ENCODE measurements at places on chromosomes 11 and 22.

DNA sequence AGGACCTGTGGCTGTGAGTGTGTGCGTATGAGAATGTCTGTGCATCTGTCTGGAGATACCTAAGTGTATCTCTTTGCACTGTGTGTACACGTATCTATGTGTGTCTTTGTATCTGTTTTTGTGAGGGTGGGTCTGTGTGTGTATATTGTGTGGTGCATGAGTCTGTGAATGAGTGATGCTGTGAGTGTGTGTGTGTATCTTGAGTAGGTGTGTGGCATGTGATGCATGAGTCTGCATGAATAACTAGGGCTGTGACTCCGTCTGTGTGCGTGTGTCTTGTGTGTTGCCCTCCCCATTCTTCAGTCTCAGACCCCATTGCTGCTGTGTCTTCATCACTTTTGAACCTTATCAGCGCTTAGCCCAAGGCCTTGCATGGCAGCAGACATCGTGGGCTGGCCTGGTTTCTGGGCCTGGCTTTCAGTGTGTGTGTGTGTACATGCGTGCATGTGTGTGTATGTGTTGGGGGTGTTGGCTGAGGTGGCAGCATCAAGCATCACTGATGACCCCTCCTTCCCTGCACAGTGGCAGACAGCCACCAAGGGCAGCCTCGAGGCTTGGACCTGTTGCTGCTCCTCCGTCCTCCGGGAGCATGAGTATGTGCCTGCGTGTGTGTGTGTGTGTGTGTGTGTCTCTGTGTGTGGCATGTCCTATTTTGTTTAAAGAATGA lies 1.4 kb downstream of the SGSM1 start:
- no peak for DNase-seq

DNA sequence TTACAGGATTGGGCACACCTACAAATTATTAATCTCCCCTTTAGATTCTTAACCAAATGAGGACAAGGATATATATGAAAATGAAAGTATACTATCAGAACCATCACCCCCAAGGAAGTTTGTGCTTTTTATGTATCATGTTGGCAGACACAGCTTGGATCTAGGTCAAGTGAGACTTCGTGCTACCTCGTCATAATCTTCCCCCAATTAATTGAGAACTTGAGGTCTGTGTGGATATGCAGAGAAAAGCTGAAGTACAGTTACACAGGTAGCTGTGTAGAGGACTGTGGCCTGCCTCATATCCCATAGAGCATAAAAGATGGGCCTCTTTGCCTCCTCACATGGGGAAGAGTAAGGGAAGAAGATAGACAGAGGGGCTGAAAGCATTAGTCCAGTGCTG lies 45.6 kb downstream of the DNHD1 start:
- no peak for DNase-seq

GRCh38 chr11:63001456-63001855 lies 14.2 kb downstream of the SLC22A8 start:
- no peak for DNase-seq

GRCh38 chr11:17719028-17719937 lies at the start of gene MYOD1:
TSS of gene MYOD1 (plus strand) at chr11:17719571. CDS start at chr11:17719783, 212 bp downstream.
- DNase-seq = no peak

DNA sequence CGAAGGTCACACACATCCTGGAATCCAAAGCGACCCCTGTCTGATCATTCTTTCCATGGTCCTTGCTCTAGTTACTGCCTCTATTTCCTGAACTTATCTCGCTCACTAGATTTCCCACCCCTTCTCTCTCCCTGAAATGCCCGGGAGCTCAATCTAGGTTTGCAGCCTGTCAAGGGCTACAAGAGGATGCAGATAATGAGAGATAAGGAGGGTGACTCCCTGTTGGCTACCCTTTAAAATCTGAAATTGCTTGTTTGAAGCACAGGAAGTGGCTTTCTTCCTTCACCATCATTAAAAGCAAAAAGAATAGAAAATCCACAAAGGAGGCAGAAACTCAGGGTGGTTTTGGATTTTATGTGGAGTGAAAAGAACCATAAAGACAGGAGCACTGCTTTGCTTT lies 13.0 kb upstream of the FLI1 start:
- no peak for DNase-seq

GRCh38 chr22:17397756-17398547 lies 28.7 kb downstream of the CECR2 start:
- DNase-seq = no peak

GRCh38 chr11:56705784-56706396 lies 7.0 kb downstream of the OR9G1 start:
- no peak for DNase-seq

DNA sequence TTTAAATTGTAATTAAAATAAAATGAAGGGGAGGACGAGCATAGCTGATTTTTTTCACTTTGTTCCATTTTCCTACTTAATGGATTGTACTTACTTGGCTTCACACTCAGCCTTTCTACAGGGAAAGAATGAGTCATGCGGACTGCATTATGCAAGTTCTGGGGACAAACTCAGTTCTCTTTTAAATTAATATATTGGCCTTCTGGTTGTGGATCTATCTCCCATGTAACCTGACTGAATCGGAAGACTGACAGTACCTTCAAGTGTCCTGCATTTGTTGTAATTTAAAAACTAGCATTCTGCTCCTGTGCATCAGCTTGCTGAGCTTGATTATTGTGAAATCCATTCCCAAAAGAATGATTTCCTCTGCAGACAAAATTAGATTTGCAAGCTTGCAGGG lies 12.2 kb downstream of the OR8D1 start:
- no peak for DNase-seq

DNA sequence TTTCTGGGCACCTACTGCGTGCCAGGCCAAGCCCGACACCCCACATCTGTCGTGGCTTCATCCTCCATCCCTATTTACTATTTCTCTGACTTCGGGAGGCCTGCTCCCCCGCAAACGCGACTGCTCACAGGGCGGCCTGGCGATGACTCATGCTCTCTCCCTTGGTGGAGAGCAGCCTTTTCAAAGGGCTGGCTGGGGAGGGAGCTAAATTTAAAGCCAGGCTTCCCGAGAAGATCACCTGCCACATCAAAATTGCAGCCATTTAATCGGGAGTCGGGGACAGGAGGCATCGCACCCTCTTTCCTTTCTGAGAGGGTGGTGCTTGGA lies 24.9 kb upstream of the SHISAL1 start:
- no peak for DNase-seq

DNA sequence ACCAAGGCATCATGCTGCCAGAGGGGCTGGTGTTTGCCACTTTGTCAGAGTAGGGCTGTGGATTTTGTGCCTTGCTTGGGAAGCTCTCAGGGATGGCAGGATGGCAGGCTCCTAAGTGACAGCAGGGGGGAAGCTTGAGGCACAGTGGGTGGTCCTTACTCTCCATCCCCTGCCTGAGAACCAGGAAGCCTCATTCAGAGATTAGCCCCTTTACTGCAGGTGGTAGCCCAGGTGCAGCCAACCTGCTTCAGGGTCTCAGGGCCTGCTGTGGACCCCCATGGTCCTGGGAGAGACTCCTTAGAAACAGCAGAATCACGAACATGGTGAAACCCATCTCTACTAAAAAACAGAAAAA lies 8.9 kb upstream of the ST3GAL4 start:
- no peak for DNase-seq

DNA sequence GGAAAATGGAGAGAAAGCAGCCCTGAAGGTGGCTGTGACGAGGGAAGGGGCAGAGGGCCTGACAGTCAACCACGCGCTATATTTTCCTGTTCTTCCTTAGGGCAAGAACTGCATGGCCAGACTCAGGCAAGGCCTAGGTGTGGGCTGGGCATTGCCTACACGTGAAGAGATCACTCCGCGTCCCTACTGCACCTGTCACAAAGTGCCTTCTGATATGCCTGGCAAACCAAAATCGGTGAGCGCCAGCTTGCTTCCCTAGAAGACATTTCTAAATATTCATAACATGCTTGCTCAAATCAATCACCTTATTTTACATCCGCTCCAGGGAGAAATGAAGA lies 6.3 kb downstream of the TMEM121B start:
- DNase-seq = no peak

DNA sequence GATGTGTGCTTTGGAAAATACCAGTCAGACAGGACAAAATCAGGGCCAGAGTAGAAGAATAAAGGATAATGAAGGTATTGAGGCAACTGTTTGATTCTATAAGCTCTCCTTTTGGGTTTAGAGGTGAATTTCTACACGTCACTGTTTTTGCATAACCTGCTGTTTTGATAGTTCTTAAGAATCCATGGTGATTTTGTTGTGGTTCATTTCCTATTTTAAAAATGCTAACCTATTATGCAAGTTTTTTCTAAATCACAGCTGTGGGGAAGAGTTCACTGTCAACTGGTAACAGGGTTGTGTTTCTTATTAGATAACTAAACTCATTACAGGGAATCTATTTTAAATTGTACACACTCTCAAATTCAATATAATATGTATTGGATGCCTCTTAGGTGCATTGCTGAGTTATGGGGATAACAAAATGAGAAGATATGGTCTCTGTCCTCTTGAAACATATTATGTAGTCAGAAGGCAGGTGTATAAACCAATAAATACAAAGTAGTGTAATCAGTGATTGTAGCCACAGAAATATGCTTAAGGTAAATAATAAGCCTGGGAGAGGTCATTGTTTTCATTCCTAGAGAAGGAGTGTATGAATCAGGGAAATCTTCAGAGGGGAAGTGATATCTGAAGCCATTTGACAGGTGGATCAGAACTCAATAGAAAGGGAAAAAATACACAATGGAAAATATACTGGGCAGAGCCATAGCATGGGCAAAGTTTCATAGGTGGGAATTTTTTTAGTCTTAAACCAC lies 192.5 kb downstream of the FAT3 start:
- DNase-seq = no peak

DNA sequence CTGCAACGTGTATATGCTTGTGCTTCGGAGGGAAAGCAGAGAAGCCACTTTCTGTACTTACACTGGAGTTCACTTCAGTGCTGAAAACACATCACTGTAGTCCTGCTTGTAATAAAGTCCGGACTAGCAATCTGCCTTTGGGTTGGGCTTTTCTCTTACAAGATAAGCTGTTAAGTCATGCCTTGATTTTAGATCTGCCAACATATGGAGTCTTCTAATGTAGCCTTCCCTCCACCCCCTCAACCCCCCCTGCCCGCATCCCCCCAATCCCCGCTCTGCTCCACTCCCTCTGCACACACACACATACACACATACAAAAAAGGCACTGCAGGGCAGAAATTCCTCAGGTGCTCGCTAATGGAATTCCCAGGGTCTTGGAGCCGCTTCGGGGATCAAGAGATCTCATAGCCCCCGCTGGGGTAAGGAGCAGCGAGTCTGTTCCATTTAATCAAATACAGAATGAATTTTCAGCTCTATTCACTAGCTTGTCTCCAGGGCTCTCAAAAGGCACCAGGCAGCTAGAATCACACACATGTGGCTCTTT lies 3.4 kb downstream of the CDON start:
- DNase-seq = no peak

- DNase-seq = no peak
Measured at GRCh38 chr11:111012491-111012890, 233.0 kb upstream of the POU2AF2 start.

- no peak for DNase-seq
Measured at GRCh38 chr11:70490723-70491558, 92.6 kb downstream of the CTTN start.

GRCh38 chr22:46589871-46590271 lies 30.3 kb upstream of the GRAMD4 start:
- DNase-seq = no peak

DNA sequence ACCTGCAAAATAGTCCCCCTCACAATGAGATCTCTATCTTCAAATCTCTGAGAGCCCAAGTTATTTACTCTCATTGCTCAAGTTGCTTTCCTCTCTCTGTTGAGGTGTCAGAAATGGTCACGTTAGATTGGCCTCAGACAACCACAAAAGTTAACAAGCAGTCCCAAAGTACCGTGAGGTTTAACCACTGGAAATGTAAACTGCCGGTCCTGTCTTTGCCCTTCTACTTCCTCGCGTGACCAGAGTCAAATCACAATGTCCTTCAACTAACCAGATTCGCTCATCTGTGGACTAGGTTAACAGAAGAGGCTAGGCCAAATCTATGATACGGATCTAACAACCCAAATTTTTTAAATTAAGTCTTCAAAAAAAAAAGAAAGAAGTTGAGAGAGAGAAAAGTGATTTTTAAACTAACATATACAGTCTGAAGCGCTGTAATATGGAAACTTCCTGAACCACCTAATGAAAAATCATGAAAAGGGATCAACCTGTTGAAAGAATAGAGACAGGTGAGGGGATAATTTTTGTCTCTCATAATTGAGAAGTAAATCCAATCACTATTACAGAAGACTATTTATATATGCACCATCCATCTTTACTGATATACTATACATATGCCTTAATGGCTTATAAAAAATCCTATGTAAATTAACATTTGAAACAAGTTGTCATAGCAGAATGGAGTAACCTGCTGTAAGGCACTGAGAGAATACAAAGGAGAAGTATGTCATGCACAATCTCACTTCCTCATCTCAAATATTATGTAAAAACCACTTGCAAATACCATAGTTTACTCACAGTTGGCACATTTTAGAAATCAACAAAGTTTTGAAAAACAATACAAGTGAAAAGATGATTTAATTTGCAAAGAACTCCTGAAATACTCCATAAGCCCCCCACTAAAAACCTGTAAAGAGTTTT lies 3.3 kb upstream of the JAML start:
- no peak for DNase-seq

- DNase-seq = no peak
Measured at GRCh38 chr22:49763696-49764095, 64.0 kb downstream of the BRD1 start.

- no peak for DNase-seq
Measured at GRCh38 chr11:96624126-96624525, 234.3 kb downstream of the JRKL start.

GRCh38 chr11:18632841-18633240 lies 1.3 kb downstream of the SPTY2D1 start:
- no peak for DNase-seq

GRCh38 chr11:70059971-70060370 lies 18.1 kb upstream of the ANO1 start:
- DNase-seq = no peak

DNA sequence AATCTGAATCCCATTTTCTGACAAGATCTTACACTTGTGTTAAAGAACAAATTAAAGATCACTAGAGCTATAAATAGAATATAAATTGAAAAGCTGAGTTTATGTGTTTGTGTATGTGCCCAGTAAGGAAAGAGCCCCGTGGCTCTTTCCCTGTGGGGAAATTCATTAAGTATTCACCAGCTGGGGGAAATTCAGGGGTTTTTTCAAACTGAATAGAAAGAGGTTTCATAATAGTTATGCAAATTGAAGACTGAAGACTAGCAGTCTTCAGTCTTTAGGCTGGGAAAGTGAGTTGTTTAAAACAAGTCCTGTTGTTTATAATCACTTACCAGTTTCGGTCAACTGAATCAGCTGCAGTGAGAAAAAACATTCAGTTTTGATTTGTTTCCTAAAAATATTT lies 11.3 kb upstream of the MS4A7 start:
- DNase-seq = no peak

- DNase-seq = no peak
Measured at GRCh38 chr11:28963187-28963586, 855.0 kb downstream of the METTL15 start.

- no peak for DNase-seq
Measured at GRCh38 chr11:116515664-116516184, 257.1 kb downstream of the BUD13 start.

GRCh38 chr11:27626269-27626937 lies 73.9 kb downstream of the BDNF start:
- no peak for DNase-seq

- DNase-seq = no peak
Measured at GRCh38 chr22:47561766-47562165, 799.3 kb downstream of the TBC1D22A start.

GRCh38 chr11:10002221-10002620 lies 291.8 kb downstream of the SBF2 start:
- DNase-seq = no peak

Measured in HT-29 (cell line).